ENCODE measurements at places on chromosomes 13 and 19.

DNA sequence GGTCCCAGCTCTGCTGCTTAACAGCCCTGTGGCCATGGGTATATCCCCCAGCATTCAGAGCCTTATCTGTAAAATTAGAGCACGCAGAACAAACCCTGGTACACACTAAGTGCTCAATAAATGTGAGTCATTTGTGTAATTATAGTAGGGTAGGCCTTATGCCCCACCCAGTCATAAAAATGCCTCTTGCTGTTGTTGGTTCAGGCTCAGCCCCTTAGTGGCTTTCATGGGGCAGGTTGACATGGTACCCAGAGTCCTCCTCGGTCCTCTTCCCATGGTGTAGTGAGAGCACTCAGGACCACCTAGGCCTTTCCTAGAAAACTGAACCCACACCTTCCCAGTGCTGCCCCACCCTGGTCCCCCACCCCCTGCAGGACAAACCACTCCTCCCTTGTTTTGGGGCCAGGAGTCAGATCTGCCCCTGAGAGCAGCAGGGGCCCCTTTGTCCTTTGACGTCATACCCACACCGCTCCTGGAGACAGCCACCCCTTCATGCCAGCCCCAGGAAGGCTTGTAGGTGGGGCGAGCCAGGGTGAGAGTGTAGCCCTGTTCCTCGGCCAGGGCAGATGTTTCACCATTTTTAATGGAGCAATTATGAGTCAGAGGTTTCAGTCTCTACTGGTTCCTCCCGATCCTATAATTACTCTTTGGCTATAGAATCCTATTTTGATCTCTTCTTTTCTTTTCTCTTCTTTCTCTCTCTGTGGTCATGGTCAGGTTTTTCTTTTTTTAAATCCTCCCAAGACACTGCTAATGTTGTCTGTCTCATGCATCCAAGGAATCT lies 36.8 kb downstream of the ACTN4 start:
- DNase-seq = peak; percentile 74

- DNase-seq = no peak
These were observed 16.2 kb downstream of the RB1 start for GRCh38 chr13:48319531-48320398.

GRCh38 chr19:51159656-51160055 lies 17.6 kb downstream of the SIGLEC7 start:
- no peak for DNase-seq

DNA sequence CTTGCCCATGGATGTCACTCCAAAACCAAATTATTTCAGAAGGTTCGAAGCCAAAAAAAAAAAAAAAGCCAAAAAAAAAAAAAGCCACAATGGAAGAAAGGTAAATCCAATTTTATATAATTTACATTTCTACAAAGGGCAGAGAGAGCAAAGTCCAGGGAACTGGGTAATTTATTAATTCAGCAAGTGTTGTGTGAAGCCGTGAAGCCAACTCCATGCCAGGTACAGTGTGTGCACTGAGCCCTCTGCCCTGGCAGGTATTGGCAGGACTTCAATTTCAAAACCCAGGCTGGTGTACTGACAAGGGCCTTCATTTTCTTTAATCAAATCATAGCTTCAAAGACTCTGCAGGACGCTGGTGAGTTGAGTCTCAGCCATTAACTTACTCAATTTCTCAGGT lies 5.5 kb upstream of the RFPL4A start:
- no peak for DNase-seq

Measured in activated CD4-positive, alpha-beta memory T cell treated with anti-CD3 and anti-CD28 coated beads, Interleukin-2, amount 10 ng/mL, durations not matched to agents 7 days and 5 days (primary cell).